Substantia nigra (tissue), 51 donors: ENCODE measurements at places on chromosomes 1 and 21.

DNA sequence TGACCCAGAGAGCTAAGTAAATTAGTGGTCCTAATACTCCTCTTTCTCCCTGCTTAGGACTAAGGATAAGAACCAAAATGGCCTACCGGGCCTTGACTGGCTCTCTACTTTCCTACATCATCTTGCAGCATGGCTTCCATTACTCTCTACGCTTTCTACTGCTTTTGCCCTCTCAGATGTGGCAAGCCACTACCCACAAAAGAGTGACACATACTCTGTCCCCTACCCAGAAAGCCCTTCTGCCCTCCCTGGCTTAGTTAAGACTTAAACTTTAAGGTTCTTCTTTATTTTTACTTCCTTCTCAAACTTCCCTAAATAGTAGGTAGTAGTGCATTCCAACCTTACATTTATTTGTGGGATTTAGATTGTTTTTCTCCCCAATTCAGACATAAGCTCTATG, 228.1 kb downstream of the TPR start:
- no peak for DNase-seq

DNA sequence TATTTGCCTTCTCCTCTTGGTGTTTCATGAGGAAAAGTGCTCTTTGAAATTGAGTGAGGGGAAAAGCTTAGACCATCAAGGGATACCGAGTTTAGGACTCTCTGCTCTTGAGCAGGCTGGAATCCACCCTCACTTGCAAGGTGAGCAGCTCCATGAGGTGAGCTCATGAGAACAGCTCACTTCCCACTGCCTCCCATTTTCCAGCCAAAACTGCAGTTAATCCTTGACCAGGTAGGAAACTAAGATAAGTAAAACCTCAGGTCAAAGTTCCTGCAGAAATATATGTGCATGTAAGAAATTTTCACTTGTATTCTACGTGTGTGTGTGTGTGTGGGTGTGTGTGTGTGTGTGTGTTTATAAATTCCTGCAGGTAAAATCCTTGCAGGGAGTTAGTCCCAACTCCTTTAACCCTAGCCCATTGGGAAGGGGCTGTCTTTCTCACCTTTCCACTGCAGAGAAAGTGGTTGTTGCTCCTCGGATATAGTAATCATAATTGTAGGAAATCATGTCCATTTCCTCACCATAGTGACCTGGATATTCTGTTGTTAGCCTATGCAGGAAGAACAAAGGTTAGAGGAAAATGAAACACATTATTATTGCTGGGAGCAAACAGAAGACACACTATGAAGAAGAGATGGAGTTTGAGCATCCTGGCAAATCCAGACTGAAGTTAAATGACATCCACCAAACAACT, 28.3 kb downstream of the DPT start:
- no peak for DNase-seq

- DNase-seq, result no peak
Observed at GRCh38 chr21:32653326-32653901, 41.2 kb upstream of the CFAP298 start.

GRCh38 chr1:52727114-52727586, 897 bp downstream of the ZYG11B start:
- no peak for DNase-seq

DNA sequence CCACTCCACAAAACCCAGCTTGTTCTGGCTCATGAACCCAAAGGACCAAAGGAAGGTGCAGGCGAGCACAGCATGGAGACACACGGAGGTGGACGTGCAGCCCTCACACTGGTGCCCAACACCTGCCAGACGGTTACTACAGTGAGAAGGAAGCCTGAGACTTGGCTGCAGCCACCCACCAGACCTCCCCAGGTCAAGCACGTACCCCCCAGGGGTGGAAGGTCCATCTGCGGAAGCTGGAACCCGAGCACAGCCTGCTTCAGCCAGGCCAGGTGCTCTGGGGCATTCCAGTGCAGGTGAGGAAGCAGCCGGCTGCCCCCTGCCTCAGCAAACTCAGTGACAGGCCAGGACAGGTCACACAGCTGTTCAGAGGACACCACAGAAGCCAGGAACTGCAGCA, 16.0 kb upstream of the LSS start:
- no peak for DNase-seq

GRCh38 chr21:15625363-15625762, 104.4 kb upstream of the USP25 start:
- DNase-seq, result no peak

GRCh38 chr1:212621043-212621948, 12.7 kb downstream of the ATF3 start:
- no peak for DNase-seq

DNA sequence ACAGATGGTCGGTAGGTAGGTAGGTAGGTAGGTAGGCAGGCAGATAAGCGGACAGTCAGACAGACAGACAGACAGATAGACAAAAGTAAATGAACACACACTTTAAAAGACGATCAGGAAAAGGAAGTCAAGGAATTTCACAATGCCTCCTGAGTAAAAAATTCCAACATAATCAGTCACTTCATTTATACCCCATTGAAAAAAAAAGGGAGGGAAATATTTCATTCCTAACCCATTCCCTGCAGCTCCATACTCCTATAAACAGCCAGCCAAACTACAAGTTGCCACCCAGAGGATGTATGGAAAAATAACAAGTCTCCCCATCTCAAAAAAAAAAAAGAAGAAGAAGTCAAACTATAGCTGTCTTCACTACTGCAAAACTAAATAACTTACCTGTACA, 43.4 kb downstream of the ZZZ3 start:
- DNase-seq, result no peak

GRCh38 chr1:151156515-151156819, at the start of gene TNFAIP8L2:
Gene TNFAIP8L2, plus strand, starts transcription at chr1:151156649. Its CDS starts 2,049 bp downstream, at chr1:151158698.
- DNase-seq, result peak; percentile 16

GRCh38 chr1:168918860-168919741, 187.4 kb upstream of the ATP1B1 start:
- DNase-seq, result no peak

DNA sequence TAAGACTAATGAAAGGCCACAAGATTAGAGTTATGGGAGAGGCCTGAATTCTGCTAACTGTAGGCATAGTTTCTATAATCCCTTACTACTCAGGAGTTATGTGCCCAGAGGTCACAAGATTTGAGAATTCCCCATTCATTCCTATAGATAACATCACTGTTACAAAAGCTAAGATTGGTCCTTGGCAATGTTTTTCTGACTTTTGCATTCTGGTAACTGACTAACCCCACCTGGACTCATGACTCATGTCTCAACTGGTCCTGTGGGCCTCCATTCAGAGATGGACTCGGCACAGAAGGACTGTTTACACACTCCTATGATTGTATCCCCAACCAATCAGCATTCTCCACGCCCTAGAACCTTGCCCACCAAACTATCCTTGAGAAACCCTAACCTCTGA, 249.0 kb upstream of the ZP4 start:
- DNase-seq, result no peak

- no peak for DNase-seq
Observed at GRCh38 chr21:38989745-38990423, 184.2 kb downstream of the ETS2 start.

DNA sequence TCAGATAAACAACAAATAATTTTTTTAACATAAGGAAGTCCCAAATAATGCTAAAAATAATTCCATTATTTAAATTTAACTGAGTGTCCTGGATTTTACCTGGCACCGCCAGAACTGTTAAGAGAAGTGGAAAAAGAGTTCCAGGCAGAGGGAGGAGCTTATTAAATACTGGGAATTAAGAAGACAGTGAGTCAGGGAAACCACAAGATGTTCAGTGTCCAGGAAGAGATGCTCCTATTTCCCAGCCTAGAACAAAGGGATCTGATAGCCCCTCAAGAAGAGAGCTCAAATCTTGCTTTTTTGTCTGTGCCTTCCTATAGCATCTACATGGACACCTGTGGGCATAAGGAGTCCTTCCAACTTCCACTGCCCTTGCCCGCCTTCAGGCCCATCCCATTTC, 85.9 kb downstream of the PGM1 start:
- DNase-seq, result no peak

GRCh38 chr1:65538086-65538485, 117.6 kb downstream of the LEPR start:
- DNase-seq, result no peak

GRCh38 chr1:160717306-160717705, 5.7 kb upstream of the CD48 start:
- no peak for DNase-seq

- no peak for DNase-seq
Observed at GRCh38 chr1:154886281-154887015, 16.4 kb upstream of the KCNN3 start.
